Stimulated activated CD8-positive, alpha-beta memory T cell treated with anti-CD3 and anti-CD28 coated beads, Interleukin-7, amount 100 ng/mL, for 1 hour (primary cell): ENCODE measurements at places on chromosomes 16 and 17.

DNA sequence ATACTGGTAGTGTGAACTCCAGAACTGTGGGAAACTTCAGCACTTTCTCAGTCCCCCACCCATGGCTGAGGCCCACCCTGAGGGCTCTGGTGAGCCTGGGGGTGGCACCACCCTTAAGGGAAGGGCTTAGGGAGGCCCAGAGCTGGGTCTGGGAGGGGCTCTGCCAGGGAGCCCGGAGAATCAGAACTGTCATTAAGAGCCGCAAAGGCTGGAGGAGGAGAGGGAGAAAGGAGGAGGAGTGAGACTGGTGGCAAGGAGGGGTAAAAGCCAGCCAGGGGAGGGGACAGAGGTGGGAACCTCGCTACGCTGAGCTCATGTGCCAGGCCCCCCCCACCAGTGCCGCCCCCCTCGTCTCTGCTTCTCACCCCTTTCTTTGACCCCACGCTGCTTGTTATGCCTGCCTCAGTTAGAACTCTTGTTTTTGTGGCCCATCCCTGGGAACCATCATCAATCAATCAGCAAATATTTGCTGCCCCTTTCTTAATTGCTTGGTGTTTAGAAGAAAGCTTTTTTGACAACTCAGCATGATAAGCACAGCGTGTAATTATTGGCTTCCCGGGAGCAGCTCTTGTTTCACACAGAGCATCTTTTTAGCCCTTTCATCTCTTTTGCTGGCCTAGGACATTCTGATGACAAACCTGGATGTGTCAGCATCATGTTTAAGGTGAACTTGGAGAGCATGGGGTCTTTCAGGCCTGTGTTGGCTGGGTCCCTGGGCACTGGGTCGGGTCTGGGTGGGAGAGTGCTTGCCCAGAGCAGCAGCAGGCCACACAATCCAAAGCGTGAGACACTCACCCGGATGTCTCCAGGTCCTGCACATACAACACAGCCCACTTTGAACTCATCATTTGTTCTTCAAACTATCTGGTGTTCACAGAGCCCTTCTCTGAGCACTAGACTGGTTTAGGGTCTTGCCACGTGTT lies 77.7 kb downstream of the NETO2 start:
- DNase-seq, result no peak

GRCh38 chr17:8608001-8608400 lies 22.5 kb downstream of the MYH10 start:
- DNase-seq, result no peak

DNA sequence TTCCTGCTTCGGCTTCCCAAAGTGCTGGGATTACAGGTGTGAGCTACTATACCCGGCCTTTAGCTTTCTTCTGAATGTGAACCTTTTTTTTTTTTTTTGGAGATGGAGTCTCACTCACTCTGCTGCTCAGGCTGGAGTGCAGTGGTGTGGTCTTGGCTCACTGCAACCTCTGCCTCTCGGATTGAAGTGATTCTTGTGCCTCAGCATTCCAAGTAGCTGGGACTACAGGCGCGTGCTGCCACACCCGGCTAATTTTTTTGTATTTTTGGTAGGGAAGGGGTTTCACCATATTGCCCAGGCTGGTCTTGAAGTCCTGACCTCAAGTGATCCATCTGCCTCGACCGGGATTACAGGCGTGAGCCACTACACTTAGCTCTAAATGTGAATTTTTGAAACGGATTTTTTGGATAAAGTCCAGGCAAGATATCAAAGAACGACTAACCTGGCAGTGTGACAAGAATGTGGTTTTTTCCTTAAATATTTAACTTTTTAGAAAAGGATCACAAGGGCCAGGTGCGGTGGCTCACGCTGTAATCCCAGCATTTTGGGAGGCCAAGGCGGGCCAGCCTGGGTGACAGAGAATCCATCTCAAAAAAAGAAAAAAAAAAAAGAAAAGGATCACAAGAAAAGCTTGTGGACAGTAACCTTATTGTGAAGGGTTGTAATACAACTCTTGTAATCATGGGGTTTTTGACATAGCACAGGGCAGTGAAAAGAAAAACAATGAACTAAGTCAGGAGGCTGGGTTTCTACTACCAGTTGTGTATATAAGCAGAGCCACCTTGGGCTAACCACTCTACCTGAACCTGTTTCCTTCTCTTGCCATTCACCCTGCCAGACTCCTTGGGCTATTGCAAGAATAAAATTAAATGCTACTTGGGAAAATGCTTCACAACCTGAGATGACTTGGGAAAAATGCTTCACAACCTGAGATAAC lies 6.2 kb downstream of the BRCA1 start:
- no peak for DNase-seq

- DNase-seq, result no peak
Measured at GRCh38 chr17:43631429-43631828, 30.3 kb downstream of the MEOX1 start.

DNA sequence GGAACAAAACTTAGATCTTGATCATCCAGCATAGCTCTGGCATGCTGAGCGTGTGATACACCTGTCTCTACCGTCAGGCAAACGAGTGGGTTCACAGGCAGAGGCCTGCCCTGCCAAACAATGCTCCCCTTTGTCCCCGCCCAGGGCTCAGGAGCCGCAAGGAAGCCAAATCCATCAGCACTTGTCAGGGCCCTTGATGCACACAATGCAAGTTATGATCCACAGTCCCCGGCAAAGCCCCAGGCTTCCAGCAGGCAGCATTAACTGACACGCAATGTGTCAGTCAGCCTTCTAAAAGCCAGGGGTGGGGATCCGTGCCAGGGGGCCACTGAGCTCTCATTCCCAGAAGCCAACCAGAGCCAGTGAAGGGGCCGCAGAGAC lies 460.9 kb downstream of the SLC39A11 start:
- DNase-seq, result no peak
